ENCODE measurements at places on chromosomes 7 and 10.

- no peak for DNase-seq
These were observed 13.9 kb downstream of the ARHGAP22 start for GRCh38 chr10:48590945-48591344.

DNA sequence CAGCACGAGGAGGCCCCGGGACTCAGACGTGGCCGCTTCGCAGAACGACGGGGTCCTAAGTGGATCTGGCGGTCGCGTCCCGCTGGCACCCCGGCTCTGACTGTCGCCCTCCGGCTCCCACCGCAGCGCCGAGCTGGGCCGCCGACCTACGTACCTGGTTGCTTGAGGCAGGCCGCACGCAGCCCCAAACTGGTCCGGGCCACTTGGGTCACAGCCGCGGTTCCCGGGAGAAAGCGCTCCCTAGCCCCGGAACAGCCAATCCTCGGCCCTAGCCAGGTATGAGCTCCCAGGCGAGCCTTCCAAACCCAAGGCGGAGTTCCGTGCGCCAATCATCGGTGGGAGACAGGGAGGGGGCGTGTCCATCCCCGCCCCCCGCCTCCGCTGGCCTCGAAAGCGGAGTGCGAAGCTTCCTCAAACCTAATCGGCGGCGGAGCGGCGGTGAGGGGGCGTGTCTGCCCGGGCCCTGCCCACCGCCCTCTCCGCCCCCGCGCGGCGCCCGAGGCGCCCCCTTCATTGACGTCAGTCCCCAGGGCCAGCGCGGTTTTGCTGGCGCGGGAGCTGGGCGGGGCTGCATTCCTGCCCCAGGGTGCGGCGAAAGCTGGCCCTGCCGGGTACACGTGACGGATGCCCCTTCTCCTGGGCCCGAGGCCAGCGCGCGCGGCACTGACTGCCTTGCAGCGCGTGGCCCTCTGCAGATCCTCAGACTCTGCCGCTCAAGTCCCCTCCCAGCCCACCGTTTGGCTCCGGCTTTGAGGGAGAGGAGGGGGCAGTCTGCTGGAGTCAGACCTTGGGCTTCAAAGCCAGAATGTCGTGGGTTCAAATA, at the start of gene AVPI1:
Gene AVPI1, minus strand, starts transcription at position 280 of the 823 bp plus-strand sequence. CDS start 7,336 bp downstream, outside the sequence.
- DNase-seq: peak; percentile 94

DNA sequence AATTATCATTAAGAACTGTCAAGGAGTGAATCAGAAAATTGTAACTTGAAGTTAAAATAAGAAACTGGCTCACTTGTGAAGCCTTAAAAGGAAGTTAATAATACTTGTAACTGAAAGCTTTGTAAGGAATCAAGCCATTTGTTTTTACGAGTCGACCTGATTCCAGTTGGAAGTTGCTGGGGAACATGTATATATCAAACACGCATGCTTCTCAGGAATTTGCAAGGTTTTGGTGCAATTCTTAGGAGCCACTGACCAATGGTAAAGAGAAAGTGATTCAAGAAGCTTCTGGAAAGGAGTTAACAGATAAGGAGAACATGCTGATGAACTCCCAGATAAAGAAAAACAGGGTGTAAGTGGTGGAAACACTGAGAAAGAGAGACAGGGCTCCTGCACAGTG, 56.4 kb downstream of the ETV1 start:
- no peak for DNase-seq

GRCh38 chr10:34147641-34148304, 667.3 kb downstream of the PARD3 start:
- DNase-seq: no peak

GRCh38 chr10:130963052-130963393, 348.5 kb downstream of the TCERG1L start:
- DNase-seq: no peak

DNA sequence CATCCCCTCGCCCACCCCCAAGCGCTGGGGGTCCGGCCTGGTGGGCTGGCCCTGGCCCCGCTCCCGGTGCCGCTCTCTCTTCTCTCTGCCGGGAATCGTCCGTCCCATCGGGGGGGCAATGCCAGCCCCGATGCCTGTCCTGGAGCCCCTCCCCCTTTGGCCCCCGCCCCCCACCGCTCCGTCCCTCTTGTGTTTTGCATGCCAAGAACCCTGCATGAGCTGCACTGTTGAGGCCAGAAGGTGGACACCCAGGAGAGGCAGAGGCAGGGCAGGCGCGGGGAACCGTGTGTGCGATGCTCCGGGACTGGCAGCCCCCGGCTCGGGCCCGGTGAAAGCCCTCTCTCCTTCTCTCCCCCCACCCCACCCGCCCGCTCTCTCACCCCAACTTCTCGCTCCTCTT, 22.1 kb upstream of the HSPB1 start:
- no peak for DNase-seq

- no peak for DNase-seq
These were observed 37.2 kb downstream of the DLG5 start for GRCh38 chr10:77889277-77889903.

- no peak for DNase-seq
These were observed 163.0 kb upstream of the TNS3 start for GRCh38 chr7:47744883-47745282.

- peak; percentile 62 for DNase-seq
These were observed 57.6 kb downstream of the MALSU1 start for GRCh38 chr7:23356726-23357125.

- DNase-seq: no peak
These were observed 200.6 kb downstream of the CHCHD3 start for GRCh38 chr7:132881317-132881716.

- peak; percentile 7 for DNase-seq
These were observed 18.1 kb upstream of the LIPK start for GRCh38 chr10:88687853-88688467.

GRCh38 chr10:4771554-4772201, 54.3 kb upstream of the AKR1E2 start:
- DNase-seq: peak; percentile 86

DNA sequence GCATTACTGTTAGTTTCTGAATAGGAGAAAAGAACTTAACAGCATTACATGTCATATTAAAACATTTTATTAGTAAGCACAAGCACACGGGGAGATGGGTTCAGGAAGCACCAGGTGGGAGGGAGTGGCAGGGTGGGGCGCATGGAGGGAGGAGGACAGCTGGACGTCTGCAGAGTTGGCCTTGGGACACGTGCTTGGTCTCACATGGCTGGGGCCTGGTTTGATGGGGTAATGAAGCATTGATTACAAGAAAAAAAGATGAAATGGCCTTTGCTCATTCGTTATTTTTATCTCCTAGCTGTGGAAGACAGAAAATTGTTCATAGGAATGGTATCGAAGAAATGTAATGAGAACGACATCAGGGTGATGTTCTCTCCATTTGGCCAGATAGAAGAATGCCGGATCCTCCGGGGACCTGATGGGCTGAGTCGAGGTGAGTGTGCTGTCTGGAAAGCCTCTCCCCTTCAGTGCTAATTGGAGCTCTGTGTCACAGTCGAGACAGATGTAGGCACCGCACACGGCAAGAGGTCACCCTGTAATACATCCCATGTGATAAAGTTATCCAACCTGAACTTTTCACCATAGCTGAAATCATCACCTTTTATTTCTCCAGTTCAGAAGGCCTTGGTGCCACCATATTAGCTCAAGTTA, 239.9 kb downstream of the CELF2 start:
- DNase-seq: no peak

DNA sequence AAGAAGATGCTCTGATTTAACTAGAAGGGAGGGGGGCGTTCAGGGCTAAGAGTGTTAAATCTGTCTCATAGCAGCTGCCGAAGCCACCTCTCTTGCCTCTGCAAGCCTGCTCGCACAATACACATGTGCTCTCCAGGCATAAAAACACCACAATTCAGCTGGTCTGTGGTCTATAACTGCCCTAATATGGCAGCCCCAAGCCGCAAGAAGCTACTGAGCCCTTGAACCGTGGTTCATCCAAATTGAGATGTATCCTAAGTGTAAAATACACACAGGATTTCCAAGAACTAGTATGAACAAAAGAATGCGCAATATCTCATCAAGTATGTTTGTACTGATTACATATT, 70.8 kb upstream of the FGFR2 start:
- no peak for DNase-seq

- peak; percentile 83 for DNase-seq
These were observed 15.6 kb downstream of the LYZL1 start for GRCh38 chr10:29304264-29304994.

DNA sequence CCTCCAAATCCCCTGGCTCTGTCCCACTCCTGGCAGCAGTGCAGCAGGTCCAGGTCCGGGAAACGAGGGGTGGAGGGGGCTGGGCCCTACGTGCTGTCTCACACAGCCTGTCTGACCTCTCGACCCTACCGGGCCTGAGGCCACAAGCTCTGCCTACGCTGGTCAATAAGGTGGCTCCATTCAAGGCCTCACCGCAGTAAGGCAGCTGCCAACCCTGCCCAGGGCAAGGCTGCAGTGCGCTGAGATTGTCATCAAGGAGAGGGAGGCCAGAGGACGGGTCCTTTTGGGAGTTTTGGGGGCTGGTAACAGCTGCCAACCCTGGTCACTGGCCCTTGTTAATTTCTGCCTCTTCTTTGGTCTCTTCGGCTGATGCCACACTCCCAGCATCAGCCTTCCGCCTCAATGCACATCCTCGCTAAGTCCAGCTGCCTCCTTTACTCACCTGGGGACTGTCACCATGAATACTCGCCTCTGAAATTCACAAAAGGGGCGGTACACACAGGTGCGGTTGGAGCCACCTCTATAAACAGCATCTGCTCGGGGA, 3.5 kb downstream of the EPO start:
- no peak for DNase-seq

GRCh38 chr10:51369903-51370302, 295.6 kb downstream of the PRKG1 start:
- DNase-seq: no peak

GRCh38 chr10:97889461-97890265, 40.0 kb downstream of the GOLGA7B start:
- peak; percentile 96 for DNase-seq

DNA sequence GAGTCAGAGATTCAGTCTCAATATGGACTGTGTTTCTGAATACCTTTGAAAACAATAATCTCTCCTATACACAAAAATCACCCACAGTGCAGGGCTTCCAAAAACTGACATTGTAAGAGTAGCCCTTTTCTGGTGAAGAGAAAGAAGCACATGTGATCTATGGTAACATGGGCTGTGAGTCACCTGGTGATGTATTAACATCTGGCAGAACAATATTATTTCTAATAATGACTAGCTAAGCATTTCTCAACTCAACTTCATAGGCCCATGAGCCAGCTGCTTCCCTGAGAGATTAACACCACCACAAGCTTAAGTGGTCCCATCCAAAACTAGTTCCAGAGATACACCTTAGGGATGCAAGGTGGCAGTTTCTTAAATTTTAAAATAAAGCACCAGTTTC, 331.0 kb upstream of the NRP1 start:
- no peak for DNase-seq

DNA sequence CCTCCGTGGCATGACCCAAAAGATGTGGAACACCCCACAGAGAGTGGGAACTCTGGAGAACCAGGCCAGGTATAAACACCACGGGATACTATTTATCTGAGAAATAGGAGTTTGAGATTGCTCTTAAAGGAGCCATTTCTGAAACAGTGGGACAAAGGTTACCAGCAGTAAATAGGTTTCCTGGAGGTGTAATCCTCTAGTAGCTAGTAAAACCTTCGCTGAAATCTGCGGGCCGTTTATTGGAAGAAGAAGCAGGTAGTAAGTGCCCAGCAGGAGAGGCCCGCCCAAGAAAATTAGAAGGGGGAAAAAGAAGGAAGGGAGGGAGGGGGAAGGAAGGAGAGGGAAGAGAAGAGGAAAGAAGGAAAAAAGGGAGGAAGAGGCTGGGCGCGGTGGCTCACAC, 51.6 kb downstream of the CHST3 start:
- DNase-seq: no peak

GRCh38 chr7:102036958-102037357, 219.5 kb downstream of the CUX1 start:
- no peak for DNase-seq

DNA sequence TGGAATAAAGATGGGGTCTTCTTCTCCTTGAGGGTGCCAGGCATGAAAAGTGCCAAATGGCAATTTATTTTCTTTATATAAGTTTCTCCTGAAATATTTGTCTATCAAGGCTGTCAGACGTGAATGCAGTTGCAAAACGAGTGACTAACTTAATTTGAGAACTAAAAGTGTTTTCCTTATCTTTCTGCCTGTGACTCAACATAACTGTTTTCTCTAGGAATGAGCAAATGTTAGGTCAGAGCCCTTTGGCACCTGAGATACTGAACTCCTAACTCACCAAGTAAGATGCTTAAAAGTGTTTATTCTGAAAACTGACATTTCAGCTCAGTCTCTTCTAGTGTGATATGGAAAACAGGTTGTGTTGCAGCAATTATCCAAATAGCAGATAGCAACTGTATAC, 197.0 kb downstream of the STK31 start:
- DNase-seq: peak; percentile 15

GRCh38 chr10:79323602-79324001, 23.7 kb upstream of the PPIF start:
- no peak for DNase-seq

DNA sequence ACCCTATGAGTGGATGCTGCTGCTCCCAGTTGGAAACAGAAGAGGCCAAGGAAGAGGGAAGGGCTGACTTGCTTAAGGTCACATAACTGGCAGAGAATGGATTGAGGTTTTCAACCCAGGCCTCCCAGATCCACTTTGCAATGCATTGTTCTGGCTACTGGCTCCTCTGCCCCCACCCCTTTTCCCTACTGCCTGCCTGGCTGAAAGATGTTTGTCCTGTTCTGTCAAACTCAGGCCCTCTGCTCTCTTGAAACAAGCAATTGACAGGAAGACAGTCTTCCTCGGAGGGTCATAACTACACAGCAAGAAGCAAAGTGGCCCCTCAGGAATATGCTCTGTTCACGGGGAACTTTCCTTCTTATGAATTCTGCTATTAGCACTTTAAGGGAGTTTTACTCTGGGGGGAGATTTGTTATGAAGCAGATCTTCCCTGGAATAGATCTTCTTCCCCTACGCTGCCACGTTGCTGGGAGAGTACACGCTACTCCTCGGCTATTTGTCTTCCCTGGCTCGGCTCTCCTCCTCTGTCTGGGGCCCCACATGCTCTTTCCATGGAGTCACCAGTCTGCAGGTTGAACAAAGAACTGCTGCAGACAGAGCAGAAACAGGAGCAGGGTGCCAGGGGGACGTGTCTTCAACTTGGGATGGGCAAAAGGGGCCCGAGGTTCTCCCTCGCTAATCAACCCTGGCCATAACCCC, 436.1 kb downstream of the TYW1 start:
- DNase-seq: no peak

DNA sequence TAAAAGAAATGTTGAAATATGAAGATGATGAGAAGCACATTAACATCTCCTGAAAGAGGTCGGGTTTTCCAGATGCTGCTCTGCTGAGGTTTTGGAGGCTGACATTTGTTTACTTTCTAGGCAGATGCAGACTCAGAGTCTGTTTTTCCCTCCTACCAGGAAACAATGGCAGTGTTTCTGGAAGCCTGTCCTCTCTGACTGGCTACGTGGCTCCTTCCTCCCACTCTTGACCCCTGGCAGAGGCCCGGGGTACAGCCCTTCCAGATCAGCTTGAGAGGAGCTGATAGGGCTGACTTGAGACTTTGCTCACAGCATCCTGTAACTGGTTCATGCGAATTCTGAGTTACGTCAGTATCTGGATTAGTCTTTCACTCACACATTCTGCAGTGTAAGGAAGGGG, 41.1 kb upstream of the IL15RA start:
- no peak for DNase-seq

- no peak for DNase-seq
These were observed 8.4 kb upstream of the C10orf88 start for GRCh38 chr10:122962405-122962804.
